ENCODE measurements at places on chromosomes 2 and 18.

- DNase-seq, result no peak
These were observed 32.4 kb upstream of the YWHAQ start for GRCh38 chr2:9663008-9663879.

- no peak for DNase-seq
These were observed 159.8 kb upstream of the BCL2L11 start for GRCh38 chr2:110960954-110961353.

GRCh38 chr18:22387364-22387763 lies 30.4 kb downstream of the CTAGE1 start:
- DNase-seq, result no peak

GRCh38 chr18:61917818-61918217 lies 25.0 kb upstream of the RNF152 start:
- DNase-seq, result no peak

DNA sequence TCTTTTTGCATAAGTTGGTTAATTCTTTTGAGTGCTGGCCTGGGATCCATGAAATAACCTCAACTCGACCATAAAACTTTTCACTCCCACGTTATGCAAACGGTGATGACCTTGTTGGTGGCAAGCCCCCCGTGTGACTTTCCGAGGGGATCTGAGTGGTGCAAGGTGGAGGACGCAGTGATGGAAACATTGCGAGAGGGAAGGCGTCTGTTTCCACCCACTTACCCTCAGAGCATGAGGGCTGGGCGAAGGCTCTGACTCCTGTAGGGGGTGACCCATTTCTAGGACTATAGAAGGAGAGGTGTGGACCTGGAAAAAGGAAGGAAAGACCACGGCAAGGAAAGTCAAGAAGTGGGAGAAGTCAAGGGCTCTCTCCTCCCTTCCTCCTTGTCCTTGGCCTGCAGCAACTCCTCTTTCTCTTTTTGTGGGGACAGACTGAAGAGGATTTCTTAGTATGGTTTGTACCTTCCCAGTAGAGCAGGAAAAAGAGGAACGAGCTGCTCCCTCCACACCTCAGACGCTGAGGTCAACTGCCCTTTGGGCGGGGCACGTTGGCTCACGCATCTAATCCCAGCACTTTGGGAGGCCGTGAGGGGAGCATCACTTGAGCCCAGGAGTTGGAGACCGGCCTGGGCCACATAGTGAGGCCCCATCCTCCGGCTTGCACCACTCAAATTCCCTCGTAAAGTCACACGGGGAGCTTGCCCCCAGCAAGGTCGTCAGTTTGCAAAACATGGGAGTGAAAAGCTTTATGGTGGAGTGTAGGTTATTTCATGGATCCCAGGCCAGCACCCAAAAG lies 15.5 kb upstream of the CD8A start:
- no peak for DNase-seq

DNA sequence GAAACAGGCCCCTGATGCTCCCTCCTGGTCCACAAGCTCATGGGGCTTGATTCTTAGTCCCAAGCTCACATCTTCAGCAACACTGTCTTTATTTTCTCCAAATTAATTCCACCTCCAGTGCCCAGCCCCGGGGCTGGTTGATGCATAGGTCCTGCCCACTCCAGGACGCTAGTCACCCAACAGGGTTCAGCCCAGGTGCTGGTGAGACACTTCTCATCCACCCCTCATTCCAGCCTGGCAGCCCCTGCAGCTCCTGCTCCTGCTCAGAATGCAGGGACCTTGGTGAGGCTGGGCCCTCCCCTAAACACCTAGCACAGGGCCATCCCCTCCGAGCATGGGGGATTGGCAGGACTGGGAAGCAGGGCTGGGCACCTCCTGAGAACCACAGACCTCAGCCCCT lies 25.7 kb downstream of the STEAP3 start:
- no peak for DNase-seq

DNA sequence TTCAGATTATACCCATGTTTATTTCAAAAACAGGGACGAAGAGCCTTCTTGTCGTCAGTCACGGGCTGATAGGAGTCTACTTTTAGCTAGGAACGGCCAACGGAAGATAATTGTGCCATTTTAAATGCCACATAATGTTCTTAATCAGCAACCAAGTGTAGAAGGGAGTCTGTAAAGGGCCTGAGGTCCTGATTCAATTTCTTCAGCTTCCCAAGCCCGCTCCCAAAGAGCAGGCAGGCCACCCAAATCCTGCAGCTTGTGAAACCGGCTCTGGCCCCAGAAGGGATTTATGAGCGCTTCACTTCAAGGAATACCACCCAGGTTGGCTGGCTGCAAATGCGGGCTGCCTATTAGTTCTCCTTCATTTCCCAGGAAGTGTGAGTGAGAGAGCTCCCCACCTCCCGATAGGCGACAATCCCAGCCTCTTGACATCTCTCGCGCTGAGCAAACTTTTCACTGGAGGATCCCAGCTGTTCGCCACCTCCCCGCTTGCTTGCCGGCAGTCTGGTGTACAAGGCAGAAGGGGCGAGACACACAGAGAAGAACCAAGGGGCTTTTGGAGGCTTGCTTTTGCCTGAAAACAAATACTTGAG lies 272.9 kb downstream of the CDH20 start:
- DNase-seq, result peak; percentile 50

- no peak for DNase-seq
These were observed 4.5 kb downstream of the RETREG2 start for GRCh38 chr2:219182331-219183150.

- no peak for DNase-seq
These were observed 164.4 kb downstream of the ETAA1 start for GRCh38 chr2:67561457-67561965.

DNA sequence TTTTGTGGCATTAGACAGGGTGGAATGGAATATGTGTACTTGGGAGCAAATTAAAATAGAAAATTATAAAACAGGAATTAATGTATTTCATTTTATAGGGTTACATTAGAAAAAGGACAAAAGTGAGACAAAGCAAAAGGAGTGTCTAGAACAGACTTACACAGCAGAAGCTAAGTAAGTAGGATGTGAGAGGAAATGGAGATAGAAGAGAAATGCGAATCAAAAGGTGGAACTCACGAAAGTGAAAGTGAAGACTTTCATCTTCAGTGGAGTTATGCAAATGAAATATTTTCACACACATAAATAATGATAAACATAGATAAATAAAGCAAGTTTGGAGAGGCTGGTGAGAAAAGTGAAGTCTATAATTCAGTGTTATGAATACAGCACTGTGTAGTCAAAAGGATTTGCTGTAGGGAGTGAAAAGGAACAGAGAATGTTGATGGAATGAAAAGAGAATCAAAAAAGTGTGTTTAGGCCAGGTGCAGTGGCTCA lies 94.8 kb downstream of the DLGAP1 start:
- DNase-seq, result no peak

DNA sequence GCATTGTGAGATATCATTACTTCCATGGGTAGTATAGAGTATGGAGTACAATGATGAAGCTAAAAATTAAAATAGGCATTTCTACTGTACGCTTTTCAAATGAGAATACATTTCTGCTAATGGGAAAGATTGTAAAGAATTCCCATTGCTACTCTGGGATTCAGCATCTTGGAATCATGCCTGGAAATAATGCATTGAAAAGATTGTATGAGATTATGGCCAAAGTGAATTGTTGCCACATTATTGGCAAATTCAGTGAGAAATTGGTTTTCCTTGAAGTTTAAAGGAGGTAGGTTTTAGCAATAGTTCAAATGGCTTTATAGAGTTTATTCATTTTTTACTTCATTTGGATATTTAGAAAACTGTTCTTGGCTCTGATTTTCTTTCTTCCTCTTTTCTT lies 157.9 kb downstream of the GULP1 start:
- DNase-seq, result peak; percentile 39

- DNase-seq, result no peak
These were observed 236.8 kb upstream of the ATP5MC3 start for GRCh38 chr2:175418224-175418835.

DNA sequence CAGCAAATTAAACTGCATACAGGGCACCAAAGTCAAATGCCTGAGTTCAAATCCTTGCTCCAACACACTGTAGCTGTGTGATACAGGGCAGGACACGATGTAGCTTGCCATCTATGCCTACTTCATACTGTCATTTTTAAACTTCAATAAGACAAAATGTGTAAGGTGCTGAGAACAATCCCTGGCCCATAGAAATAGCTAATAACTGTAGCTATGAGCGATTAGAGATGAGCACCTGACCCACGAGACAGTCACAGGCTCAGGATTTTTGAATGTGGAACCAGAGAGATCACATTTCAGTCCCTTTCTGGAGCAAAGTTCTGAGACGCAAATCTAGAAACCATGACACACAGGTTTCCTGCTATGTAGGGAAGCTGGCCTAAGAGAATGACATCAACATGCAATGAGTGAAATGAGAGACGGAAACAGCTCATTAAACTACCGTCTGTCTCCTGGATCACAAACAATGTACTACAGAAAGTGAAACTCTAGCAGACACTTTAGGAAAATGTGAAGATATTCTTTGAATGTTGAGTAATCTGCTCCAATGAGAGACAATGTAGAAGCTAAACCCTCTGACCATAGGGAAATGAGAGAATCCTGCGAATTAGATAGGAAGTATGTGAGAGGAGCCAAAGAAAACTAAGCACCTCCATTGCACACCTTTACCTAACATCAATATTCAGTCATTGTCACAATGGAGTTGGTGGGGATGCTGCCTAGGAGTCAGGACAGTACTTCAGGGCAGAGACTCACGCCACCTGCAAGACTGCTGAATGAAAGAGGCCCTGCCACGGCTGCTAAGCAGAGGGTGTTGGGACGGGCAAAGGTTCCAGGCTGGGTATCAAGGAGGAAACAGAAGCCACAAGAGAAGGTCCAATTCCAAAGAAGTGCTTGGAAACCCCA lies 25.5 kb downstream of the B4GALT6 start:
- DNase-seq, result no peak

DNA sequence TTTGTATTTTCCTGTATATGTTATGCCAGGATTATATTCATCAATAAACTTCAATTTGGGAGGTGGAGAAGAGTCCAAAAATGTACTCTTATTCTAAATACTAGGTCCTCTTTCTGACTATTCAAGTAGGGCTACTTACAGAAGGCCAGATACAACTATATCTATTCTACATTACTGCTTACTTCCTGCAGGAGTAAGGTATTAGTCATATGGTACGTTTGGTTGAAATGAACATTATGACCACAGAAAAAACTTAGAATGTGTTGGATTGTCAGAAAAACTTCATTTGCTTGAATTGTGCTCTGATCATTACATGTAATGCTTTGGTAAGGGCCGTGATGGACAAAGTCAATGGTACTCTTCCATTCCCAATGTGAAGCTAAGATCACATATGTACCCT lies 35.0 kb downstream of the STAT4 start:
- no peak for DNase-seq

DNA sequence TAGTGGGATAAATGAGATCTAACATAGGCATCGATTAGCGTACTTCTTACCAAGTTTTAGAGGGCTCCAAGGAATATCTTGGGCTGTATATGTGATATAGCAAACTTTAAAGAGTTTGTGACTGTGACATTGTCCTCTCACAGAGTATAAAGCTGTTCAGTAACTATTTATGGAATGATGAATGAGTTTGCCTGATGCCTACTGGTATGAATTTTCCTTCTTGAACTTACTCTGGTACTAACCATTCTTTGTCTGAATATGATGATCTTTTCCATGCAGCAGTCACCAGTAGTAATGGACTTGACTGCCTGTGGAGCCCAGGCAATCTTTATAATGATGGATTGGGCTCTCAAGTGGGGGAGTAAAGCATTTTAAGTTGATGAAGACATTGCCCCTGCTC lies 120.5 kb downstream of the PARD3B start:
- DNase-seq, result no peak

GRCh38 chr18:23885750-23886149 lies 128.8 kb upstream of the TTC39C start:
- DNase-seq, result no peak

GRCh38 chr18:11946756-11947155 lies 34.6 kb upstream of the IMPA2 start:
- DNase-seq, result no peak

DNA sequence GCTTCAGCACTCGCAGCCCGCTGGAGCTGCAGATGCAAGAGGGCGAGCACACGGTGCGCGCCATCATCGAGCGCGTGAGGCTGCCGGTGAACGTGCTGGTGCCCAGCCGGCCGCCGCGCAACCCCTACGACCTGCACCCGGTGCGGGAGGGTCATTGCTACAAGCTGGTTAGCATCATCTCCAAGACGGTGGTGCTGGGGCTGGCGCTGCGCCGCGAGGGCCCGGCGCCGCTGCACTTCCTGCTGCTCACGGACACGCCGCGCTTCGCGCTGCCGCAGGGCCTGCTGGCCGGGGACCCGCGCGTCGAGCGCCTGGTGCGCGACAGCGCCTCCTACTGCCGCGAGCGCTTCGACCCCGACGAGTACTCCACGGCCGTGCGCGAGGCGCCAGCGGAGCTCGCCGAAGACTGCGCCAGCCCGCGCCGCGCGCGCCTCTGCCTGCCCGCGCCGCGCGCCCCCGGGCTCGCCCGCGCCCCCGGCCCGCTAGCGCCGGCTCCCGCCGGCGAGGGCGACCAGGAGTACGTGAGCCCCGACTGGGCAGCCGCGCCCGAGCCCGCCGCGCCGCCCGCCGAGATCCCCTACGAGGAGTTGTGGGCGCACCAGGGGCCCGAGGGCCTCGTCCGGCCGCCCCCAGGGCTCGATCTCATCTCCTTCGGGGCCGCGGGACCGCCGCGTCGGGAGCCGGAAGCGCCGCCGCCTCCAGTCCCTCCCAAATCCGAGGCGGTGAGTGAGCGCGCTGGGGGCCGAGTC lies 11.8 kb downstream of the GAREM2 start:
- peak; percentile 50 for DNase-seq

DNA sequence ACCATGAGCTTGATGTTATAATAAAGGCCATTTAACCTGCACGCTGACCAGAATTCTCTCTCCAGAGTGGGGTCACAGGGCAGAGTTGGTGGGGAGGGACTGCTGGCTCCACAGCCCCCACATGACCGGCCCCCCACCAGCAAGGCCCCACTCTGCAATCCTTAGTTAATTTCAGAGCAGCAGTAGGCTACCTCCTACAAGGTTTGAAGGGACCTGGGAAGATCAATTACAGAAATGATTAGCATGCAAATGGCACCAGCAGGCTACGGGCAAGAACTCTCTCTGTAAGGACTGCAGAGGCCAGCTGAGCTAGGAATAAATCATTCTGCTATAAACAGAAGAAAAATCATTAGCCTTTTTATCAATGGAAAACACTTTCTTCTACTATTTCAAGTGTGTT lies 135.3 kb downstream of the C1D start:
- no peak for DNase-seq

DNA sequence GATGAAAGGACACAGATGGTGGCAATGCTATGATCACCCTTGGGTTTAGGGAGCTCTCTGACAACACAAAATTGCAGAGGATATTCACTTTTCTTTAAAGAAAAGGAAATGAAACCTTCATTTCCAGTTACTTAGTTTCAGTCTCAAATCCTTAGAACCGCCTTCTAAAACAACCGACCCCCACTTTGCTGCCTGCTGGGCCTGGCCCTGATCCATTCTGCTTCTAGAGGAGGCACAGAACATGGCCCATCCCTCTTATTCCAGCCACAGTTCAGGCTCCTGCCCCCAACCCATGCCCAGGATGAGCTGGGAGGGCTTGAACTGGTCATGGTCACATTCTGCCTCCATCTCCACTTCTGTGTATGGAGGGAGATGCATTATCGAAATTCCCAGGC lies 311.6 kb downstream of the EN1 start:
- no peak for DNase-seq

GRCh38 chr2:68340226-68341061 lies 20.7 kb upstream of the CNRIP1 start:
- no peak for DNase-seq
